ENCODE measurements at places on chromosomes 5 and 9.

GRCh38 chr9:91898451-91899218 is 51.4 kb downstream of the ROR2 start:
- DNase-seq = no peak

- no peak for DNase-seq
These were observed 533.8 kb downstream of the CAAP1 start for GRCh38 chr9:26358836-26359235.

GRCh38 chr9:113398796-113399195 is 2.3 kb downstream of the ALAD start:
- no peak for DNase-seq

DNA sequence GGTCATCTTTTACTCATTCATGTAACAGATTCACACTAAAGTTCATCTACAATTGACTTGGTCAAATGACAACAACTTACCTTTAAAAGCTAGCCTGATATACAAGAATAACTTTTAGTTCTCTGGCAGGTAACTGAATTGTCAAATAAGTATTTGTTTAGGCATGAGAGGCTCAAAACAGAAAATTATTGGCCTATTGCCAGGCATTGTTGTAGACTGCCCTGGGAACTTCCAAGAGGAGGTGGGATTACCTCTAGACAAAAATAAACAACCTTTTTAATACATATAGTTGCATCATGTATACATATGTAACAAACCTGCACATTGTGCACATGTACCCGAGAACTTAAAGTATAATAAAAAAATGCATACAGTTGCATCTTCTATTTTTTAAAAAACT is 18.2 kb upstream of the SLCO4C1 start:
- DNase-seq = no peak

- DNase-seq = no peak
These were observed 935.2 kb upstream of the TYRP1 start for GRCh38 chr9:11758016-11758415.

DNA sequence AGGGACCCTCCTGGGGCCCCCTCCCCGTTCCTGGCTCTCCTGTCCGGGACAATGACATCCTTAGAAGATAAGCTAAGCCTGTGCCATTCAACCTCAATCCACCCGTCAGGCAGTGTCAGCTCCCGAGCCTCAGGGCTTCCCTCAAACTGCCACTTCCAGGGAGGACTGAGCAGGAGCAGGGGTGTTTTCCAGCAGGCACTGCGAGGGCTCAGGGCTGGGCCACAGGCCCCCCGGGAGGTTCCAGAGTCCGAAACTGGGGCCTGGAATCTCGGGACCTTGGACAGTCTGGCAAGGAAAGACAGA is 26.2 kb downstream of the LHX3 start:
- no peak for DNase-seq

GRCh38 chr9:137025517-137025966 is 2.5 kb downstream of the ABCA2 start:
- DNase-seq = no peak

- no peak for DNase-seq
These were observed 36.6 kb downstream of the FAM114A2 start for GRCh38 chr5:154002093-154002492.

DNA sequence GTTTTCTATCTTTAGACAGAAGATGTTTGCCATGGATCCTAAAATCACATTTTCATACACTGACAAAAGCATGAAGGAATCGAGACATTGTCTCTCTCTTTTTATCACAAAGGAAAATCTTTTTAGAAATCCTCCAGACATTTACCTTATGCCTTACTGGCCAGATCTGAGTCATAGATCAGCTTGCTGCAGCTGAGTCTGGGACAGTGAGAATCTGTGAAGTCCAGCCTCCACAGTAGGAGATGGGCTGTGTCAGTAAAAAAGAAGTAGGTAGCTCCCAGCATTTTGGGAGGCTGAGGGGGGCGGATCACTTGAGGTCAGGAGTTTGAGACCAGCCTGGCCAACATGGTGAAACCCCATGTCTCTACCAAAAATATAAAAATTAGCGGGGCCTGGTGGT is 333.4 kb upstream of the ZNF462 start:
- DNase-seq = no peak
